ENCODE measurements at places on chromosomes 7 and 10.

- DNase-seq, result no peak
Measured at GRCh38 chr10:126423732-126424491, 35.6 kb upstream of the ADAM12 start.

DNA sequence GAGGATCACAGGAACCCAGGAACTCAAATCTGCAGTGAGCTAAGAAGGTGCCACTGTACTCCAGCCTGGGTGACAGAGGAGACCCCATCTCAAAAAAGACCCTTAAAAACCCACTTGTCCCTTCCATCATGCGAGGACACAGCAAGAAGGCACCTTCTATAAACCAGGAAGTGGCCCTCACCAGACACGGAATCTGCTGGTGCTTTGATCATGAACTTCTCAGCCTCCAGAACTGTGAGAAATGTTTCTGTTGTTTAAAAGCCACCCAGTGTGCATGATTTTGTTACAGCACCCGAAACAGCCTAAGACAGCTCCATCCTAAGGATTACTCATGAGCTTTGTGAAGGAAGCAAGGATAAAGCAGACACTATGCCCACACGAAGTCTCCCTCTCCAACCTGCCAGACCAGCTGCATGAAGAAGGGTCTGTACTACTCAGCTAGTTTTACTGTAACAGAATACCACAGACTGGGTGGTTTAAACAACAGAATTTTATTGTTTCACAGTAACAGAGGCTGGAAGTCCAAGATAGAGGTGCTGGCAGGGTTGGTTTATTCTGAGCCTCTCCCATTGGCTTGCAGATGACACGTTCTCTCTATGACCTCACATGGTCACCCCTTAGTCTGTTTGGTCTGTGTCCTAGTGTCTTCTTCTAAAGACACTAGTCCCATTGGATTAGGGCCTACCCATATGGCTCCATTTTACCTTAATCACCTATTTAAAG, 13.7 kb downstream of the VIM start:
- no peak for DNase-seq

DNA sequence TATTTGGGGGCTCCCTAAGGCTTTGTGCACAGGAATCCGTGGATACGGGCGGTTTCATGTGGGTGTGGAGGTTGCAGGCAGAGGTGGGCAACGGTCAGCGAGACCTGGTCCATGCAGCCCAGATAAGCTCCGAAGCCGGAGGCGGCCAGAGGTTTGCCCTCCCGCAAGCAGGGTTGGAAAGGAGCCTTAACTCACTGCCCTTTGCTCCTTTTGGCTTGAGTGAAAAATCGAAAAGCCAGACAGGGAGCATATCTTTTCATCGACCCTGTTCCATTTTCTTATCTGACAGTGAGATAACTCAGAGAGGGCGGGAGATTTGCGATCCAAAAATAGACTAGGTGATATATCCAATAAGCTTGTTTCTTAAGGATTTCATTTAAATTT, 1.5 kb downstream of the GRM3 start:
- DNase-seq, result no peak

- no peak for DNase-seq
Measured at GRCh38 chr7:2168615-2169311, 64.0 kb downstream of the MAD1L1 start.

GRCh38 chr10:119166564-119166963, 1.1 kb upstream of the SFXN4 start:
- DNase-seq, result no peak

GRCh38 chr10:14456870-14457266, 126.1 kb upstream of the FRMD4A start:
- DNase-seq, result no peak

- peak; percentile 21 for DNase-seq
Measured at GRCh38 chr10:43212043-43212721, 54.7 kb downstream of the RASGEF1A start.

DNA sequence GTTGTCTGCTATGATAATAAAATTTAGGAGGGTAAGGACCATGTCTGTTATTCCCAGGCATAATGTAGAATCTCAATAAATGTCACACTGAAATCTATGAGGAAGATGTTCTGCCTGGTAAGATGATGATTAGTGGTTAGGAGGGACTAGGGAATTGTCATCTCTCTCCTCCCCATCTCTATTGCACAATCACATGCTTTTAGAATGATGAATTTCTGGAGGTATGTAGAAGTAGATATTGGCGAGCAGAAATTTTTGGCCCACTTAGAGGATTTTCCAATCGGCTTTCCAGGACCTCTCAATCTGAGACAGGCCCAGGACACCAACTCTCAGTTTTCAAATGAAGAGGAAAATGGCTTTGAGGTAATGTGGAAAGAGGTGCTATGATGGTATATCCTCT, 2.0 kb upstream of the PITX3 start:
- DNase-seq, result no peak

- no peak for DNase-seq
Measured at GRCh38 chr10:112857493-112857892, 92.6 kb upstream of the TCF7L2 start.

GRCh38 chr7:39493934-39494333, 72.3 kb upstream of the YAE1 start:
- no peak for DNase-seq

DNA sequence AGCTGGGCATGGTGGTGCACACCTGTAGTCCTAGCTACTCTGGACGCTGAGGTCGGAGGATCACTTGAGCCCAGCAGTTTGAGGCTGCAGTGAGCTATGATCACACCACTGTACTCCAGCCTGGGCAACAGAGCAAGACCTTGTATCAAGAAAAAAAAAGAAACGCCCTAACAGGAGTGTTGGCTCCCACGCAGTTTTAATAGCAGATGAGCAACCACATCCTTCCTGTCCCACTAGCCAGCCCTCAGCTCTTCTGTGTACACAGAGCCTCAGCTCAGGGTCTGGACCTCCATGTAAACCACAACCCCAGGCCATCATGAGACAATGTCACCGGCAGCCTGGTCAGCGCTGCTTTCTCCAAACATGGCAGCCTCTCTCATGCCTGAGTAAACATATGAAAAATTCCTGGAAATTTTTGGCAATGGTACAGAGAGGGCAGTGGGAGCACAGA, 108.2 kb downstream of the PIP4K2A start:
- DNase-seq, result peak; percentile 73

DNA sequence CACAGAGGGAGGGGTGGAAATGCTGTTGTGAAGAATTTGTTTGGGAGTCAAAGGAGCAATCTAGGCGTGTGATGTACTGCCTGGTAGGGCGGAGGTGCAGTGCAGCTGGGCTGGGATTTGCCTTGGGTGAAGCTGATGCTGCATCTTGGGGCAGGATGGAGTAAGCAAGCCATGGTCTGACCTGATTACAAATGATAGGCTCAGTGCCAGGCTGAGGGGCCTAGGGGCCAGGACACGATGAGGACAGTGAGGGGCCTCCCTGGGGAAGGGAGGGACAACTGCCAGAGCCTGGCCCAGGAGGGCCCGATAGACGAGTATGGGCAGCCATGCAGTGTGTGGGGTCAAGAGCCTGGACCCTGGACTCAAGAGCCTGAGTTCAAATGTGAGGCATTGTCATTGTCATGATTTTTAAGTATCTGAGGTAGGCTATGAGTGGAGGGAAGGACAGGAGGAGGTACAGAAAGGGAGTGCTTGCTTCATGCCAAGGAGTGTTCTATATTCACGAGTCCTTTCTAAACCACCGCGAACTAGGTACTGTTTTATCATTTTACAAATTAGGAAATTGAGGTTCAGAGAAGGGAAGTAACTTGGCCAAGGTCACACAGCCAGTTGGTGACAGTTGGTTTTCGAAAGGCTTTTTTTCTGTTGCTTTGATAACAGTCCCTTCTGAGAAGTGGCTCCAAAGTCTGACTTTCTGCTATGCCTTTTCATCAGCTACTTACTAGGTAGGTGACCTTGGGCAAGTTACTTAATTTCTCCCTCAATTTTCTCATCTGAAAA, 29.7 kb downstream of the HIF1AN start:
- DNase-seq, result no peak

- DNase-seq, result no peak
Measured at GRCh38 chr10:13960603-13961002, 370.1 kb downstream of the FRMD4A start.

DNA sequence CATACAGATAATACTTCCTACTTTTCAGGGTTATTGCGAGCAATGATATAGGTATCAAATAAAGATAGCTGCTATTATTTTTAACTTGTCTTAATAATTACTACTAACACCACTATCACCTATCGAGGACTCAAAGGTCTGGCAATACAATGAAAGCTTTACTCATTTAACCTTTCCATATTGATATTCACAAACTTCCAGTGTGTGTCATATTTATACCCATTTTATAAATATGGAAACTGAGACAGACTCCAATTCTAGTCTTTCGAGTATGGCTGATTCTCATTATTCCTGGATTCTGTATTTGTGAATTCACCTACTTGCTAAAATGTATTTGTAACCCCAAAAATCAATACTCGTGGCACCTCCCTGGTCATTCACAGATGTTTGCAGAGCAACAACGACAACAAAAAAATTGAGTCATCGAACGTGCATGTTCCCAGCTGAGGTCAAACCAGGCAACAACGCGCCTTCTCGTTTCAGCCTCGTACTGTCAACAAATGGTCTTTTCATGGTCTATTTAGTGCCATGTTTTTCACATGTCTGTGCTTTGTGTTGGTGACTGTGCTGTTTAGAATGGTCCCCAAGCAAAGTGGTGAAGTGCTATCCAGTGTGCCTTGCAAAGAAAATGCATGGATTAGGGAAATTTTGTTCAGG, 51.7 kb downstream of the SMURF1 start:
- DNase-seq, result no peak

DNA sequence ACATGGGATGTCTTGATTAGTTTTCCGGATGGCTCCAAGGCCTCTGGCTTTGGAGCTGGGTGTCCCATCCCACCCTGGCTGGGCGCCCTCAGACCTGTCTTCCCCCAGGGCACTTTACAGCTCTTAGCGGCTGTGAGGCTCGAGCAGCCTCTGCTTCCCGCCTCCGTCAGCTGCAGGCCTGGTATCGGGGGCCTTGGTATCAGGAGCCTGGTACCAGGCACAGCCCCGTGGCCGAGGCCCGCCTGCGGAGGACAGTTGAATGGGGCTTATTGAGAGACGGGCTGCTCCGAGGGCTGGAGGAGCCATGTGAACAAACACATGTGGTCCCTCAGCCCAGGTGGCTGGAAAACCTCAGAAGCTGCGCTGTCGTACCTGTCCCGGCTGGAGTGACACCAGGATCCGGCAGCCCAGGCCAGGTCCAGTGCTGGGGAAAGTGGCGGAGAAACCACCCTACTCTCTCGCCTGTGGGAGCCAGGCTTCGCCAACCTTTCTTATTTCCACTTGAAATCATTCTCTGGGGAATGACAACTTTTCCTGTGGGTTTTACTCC, 23.9 kb upstream of the AP5Z1 start:
- no peak for DNase-seq

DNA sequence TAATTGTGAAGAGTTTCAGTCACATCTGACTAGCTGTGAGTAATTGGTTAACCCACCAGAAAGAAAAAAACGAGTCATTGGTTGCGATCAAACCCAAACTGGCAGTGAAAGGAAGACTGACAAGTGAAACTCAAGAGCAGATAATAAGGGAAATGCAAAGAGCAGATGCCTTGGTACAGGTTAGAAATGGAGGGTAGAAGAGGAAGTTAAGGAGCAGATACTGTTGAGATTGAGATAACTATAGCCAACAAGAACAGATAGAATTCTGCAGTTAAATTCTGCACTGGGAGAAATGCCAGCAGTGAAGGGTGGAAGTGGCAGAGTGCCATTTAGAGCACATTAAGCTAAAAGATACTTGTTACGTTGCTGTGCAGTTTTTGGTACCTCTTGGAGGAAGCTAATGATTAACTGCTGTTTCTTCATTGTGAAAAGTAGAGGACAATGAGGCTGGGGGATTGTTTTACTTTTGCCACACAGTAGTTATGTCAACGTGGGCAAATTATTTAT, 65.8 kb downstream of the CDK13 start:
- no peak for DNase-seq

DNA sequence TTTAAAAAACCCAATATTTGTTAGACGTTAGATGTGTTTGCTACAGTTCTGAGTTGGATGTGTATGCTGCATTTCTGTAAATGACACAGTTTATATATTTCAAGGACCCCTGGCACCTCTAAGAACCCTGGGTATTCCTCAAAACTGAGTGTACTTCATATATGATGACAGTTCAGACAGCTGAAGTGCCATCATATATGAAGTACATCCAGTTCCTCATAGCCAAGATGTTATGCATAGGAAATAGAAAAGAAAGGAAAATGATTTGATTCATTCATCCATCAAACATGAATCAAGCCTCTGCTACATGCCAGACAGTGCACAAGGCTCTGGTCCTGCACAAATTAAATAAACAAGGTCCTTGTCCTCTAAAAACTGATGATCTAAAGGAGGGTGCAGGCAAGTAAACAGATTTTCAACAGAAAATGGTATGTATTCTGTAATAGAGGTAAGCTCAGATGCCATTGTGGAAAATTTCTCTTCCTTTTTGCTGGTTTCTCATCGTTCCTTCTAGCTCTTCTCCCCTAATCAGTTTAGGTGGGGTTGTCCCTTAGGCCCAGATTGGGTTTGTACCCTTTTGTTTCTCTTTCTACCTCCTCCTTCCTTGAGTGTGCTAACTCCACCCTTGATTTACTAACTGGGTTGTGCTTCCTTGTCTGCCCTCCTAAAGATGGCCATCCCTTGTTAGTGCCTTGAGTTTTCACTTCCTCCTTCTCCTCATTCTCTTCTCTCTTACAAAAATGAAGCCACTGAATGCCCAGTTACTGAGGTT, 25.3 kb upstream of the SMIM30 start:
- no peak for DNase-seq

- no peak for DNase-seq
Measured at GRCh38 chr7:18558910-18559309, 63.4 kb downstream of the HDAC9 start.

- DNase-seq, result no peak
Measured at GRCh38 chr7:44379366-44380188, 54.2 kb upstream of the CAMK2B start.

- no peak for DNase-seq
Measured at GRCh38 chr10:86785968-86786367, 29.5 kb downstream of the BMPR1A start.

GRCh38 chr10:46239993-46240683, 46.7 kb upstream of the ANTXRL start:
- no peak for DNase-seq

GRCh38 chr7:72805526-72806494, 22.2 kb downstream of the TYW1B start:
- no peak for DNase-seq

GRCh38 chr7:7051206-7051877, 131.0 kb upstream of the C1GALT1 start:
- DNase-seq, result no peak

Data from CD8-positive, alpha-beta memory T cell (primary cell).